ENCODE measurements at places on chromosomes 2 and 18.

DNA sequence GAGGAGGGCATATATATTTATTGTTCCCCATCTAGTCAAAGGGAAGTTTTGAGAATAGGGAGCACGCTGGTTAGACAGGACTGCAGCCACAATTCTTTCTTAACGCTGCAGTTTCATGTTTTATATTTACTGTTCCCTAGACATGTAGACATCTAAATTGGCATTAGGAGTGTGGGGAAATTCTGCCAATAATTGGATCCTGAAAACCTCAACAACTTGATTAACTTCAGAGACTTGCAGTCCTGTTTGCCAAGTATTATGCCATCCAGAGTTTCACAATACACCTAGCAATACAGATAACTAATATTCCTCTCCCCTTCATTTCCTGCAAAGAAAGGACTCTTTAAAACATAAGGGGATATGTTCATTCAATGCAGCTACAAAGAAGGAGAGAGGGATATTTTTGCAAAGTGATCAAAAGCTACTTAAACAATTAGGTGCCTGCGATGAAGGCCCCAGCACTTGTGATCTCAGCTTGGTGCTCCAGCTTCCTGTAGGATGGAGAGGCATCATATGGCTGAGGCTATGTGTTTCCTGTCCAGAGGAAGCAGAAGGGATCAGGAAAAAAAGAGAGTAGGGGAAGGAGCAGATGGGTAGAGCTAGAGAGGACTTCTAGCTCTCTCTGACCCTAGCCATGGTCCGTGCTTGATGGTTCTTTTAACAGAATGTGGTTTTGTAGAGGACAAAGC, 264.4 kb downstream of the MTX2 start:
- DNase-seq: no peak

DNA sequence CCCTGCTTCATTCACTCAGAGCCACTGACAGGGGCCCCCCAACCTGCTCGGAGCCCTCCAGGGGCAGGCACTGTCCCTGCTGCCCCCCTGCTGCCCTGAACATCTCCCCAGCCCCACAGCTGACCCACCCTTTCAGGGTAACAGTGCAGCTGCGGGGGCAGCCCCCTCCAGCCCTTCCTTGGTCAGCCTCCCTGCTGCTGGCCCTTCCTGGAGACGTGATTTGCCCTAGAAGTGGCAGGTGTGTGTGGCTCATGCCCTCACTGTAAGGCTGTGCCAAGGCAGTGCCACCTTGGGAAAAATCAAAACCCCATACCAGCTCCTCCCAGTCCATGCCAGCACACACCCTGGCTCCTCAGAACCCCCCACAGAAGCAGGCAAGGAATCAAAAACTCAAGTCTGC, 184.2 kb upstream of the HDAC4 start:
- DNase-seq: no peak

- DNase-seq: no peak
Measured at GRCh38 chr2:158725441-158725891, 69.7 kb upstream of the DAPL1 start.

DNA sequence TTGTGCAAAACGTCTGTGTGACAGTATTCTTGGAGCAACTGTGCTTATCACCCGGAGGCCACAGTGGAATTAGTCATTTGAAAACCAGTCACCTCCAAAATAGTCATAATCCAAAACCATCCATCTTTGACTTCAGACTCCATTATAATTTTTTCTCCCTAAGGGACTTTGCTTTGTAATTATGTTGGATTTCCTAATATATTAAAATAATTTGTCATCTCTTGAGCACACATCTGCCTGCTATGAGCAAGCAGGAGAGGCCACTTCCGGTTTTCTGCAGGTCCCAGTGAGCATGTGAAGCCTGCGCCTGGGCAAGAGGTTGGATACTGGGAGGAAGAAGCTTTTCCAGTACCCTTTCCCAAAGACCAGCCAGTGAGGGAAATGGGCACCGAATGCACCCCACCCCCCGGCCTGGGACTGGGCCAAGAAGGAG, 57.7 kb downstream of the ODC1 start:
- no peak for DNase-seq

- DNase-seq: no peak
Measured at GRCh38 chr18:12821408-12821807, 62.6 kb downstream of the PTPN2 start.

DNA sequence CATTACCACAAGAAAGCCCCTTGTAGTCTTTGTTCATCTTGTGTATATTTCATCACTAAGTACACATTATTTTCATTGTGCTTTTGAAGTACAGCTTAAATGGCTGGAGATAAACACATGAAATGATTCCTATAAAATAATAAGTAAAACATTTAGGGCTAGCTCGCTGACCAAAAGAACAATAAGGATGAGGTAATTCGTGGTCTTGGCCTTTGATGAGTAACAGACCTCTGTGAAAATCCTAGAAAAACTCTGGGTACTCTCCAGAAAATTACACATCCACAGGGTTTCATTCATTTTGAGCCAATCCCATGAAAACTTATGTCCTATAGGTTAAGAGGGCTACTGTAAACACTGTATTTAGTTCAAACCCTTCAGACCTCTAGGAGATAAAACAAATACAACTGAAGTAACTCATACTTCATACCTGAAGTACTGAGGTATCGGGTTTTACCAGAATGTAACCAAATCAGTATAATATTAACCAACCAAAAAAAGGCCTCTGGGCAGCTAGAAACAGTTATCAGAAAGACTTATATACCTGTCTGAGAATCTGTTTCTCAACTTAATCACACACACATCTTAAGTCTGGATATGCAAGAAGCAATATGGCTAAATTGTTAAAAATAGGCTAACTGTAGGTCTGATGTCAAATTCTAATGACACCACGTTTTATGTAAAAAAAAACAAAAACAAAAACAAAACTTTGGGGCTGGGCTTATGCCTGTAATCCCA, 31.0 kb downstream of the CFAP36 start:
- DNase-seq: no peak

GRCh38 chr2:79972661-79973060, 331.9 kb downstream of the LRRTM1 start:
- no peak for DNase-seq

DNA sequence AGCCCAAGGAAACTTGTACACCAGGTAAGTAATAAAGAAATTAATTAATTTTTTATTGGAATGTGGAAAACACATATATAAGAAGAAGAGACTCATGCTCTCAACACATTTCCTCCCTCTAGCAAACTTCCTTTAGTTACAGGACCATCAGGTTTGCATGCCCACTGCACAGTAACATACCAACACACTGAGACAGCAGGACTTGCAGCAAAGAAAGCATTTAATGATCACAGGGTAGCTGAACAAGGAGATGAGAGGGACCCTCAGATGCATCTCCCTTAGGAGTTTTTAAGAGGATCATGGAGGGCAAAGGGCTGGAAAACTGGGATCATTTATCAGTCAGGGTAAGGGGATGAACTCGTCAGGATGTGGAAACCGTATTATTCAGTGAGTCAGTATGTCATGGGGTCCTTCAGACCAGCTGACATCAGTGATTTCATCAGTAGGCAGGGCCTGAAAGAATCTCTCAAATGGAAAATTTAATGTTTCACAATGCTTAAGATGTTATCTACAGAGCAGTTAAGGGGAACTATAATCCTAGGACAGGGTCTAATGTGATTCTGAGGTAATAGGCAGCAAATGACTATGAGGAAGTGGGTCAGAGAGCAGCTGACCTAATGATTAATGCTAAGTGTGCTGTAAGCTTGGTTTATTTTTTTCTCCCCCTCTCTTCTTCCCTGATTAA, 193.8 kb upstream of the RND3 start:
- DNase-seq: no peak

GRCh38 chr18:2912357-2913299, 65.8 kb downstream of the EMILIN2 start:
- no peak for DNase-seq

DNA sequence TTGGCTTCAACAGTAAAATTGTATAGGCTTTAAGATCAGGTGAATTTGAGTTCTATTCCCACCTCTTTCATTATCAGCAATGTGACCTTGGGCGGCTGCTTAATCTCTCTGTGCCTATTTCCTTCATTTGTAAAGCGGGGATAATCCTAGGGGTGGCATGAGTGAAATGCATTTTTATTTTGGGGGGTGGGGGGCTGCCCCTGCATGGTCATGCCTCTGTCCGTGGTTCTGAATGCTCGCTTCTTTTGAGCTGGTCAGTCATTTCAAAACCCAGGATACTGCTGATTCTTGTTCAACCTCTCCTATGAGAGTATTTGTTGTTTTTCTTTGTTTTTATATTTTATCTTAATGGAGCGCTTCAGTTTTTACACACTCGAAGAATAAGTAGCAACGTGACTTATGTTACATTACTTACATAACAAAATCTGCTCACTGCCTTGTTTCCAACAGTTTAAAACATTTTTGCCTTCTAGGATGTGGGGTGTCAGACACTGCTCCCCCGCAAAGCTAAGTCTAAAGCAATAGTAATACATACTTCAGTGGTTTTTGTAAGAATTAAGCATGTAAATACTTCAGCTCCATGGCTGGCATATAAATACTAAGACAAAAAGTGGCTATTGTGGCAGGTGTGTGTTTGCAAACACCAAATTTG, 152.6 kb upstream of the PELI1 start:
- DNase-seq: no peak

GRCh38 chr18:37869051-37869450, 303.5 kb upstream of the CELF4 start:
- no peak for DNase-seq

DNA sequence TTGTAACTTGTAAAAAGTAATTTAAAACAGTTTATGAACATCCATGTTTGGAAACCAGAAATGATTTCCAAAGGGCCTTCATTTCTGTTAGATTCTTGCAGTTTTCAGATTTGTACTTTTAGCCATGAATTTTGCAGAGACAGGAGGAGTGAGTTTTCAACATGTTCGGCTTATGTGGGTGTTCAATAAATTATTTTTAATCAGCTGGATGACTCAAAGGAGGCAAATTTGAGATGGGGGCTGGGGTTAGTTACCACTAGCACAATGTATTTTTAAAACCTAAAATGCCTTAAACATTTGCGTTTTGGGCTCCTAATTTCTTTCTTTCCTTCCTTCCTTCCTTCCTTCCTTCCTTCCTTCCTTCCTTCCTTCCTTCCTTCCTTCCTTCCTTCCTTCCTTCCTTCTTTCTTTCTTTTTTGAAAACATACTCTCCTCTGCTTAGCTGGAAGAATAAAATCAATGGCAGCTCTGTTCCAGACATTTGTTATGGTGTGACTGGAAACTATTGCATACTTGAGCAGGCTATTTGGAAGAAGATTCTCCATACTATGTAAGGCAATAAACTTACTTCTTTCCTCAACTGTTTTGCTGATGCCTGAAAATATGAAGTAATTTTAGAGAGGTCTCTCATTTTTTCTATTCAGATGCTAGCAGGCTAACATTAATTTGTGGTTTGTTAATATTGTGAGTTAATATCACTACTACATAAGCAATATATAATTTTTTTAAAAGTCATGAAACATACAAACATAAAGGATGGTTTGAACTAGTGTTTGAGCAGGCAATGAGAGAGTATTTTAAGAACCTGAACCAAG, 394.4 kb downstream of the NYAP2 start:
- DNase-seq: no peak
